ENCODE measurements at places on chromosomes 6 and 20.

DNA sequence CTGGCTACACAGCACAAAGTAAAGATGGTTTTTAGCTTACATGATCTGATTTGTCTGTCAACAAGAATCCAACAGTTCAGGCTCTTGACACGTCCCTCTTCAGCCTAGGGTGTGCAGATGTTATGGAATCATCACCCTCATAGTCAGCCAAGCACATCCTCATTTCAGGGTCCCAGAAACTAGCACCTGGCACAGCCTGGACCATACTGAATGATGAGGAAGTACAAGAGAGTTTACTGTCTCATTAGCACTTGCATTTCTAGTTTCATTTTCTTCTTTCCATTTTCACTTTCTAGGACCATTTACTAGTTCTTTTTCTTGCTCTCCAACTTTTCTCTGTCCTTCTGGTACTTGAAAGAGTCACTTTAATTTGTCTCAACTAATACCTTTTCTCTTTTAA, 6.5 kb downstream of the RIPOR2 start:
- no peak for DNase-seq

- no peak for DNase-seq
Measured at GRCh38 chr6:87095087-87095509, at the start of gene CGA. TSS of gene CGA (minus strand) at chr6:87095106. CDS start at chr6:87088200, 6,906 bp downstream.

- DNase-seq: peak; percentile 49
Measured at GRCh38 chr6:125123468-125124048, 30.0 kb upstream of the TPD52L1 start.

DNA sequence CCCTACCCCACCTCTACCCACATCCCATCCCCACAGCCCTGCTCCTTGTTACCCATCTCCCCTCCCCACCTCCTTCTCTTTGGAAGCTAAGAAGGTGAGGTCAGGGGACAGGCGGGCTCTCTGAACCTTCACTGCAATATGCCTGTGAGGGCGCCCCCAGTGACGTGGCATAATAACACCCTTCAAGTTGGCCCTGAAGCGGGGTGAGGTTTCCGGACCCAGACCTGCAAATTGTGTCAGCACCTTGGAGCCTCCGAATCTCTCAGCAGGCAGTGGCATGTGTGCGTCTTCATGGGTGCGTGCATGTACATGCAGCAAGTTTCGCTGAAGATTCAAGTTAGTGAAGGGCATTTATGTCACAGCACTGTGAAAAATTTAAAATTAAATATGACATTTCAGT, 114.6 kb downstream of the SOBP start:
- no peak for DNase-seq

- DNase-seq: no peak
Measured at GRCh38 chr6:152298848-152299735, 338.1 kb downstream of the SYNE1 start.

GRCh38 chr20:50191065-50191543, 474 bp downstream of the CEBPB start:
- peak; percentile 57 for DNase-seq

GRCh38 chr6:77092971-77093370, 370.3 kb downstream of the HTR1B start:
- no peak for DNase-seq

Data from NCI-H446 (cell line).